Adipocyte (in vitro differentiated cells): ENCODE measurements at places on chromosomes 4 and X.

GRCh38 chr4:89469516-89469915 is 161.9 kb upstream of the GPRIN3 start:
- DNase-seq: peak; percentile 7

GRCh38 chr4:122914292-122914904 is 8.0 kb downstream of the NUDT6 start:
- DNase-seq: peak; percentile 76

GRCh38 chr4:155772459-155773195 is 13.8 kb downstream of the GUCY1B1 start:
- DNase-seq: peak; percentile 13

- DNase-seq: no peak
These were observed 35.8 kb upstream of the TMEM164 start for GRCh38 chrX:109967156-109967555.

- no peak for DNase-seq
These were observed 6.1 kb downstream of the LAGE3 start for GRCh38 chrX:154472685-154473632.

- no peak for DNase-seq
These were observed 11.7 kb downstream of the MSX1 start for GRCh38 chr4:4871242-4871572.

DNA sequence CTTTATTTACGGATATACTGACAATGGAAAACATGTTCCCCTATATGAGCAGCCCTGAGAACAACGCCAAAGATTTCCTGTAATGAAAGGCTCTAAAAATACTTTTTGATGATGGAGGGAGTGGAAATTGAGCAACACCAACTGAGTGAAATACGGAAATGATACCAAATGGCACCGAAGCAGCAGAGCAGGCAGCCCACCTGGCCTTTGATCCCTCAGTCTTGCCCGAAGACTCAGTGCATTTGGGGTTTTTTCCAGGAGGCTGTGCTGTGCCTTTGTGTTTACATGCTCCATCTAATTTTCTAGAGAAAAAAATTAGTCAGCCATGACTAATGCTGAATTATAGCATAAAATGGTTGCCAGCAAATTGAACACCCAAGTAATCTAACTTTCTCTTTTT is 169.9 kb upstream of the RBPJ start:
- peak; percentile 25 for DNase-seq

- DNase-seq: peak; percentile 68
These were observed 20.8 kb downstream of the USO1 start for GRCh38 chr4:75745161-75745560.

GRCh38 chr4:1241466-1241935 is 7.4 kb downstream of the CTBP1 start:
- no peak for DNase-seq

- peak; percentile 67 for DNase-seq
These were observed 8.4 kb upstream of the MAB21L2 start for GRCh38 chr4:150573534-150573933.

GRCh38 chr4:884896-885295 is 47.2 kb downstream of the GAK start:
- DNase-seq: no peak

GRCh38 chr4:169221662-169222061 is 49.1 kb downstream of the SH3RF1 start:
- DNase-seq: no peak

DNA sequence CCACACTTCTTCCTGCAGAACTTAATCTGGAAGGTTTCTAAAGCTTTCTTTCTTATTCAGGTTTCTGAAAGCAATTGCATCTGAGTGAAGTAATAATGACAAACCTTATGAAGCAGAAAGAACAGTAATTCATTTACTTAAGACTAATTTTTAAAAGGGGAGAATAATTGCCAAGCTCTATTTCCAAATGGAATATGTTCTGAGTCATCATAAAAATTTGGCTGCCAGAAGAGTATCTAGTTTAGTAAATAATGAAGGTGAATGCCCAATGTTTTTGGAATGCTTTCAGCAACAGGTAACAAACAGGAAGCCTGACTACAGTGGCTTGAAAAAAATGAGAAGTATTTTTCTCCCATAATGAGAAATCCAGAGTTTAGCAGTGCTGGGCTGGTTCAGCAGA is 227.3 kb upstream of the TET2 start:
- DNase-seq: no peak

DNA sequence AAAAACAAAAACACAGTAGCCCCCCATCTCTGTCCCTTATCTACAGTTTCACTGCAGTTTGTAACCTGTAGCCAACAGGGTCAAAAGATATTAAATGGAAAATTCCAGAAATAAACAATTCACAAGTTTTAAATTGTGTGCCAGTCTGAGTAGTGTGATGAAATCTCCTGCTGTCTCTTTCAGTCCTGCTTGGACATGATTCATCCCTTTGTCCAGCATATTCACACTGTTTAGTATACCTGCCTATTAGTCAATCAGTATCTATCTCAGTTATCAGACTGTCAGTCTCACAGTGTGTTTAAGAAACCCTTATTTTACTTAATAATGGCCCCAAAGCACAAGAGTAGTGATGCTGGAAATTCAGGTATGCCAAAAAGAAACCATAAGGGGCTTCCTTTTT is 21.9 kb downstream of the CNOT6L start:
- DNase-seq: peak; percentile 32

DNA sequence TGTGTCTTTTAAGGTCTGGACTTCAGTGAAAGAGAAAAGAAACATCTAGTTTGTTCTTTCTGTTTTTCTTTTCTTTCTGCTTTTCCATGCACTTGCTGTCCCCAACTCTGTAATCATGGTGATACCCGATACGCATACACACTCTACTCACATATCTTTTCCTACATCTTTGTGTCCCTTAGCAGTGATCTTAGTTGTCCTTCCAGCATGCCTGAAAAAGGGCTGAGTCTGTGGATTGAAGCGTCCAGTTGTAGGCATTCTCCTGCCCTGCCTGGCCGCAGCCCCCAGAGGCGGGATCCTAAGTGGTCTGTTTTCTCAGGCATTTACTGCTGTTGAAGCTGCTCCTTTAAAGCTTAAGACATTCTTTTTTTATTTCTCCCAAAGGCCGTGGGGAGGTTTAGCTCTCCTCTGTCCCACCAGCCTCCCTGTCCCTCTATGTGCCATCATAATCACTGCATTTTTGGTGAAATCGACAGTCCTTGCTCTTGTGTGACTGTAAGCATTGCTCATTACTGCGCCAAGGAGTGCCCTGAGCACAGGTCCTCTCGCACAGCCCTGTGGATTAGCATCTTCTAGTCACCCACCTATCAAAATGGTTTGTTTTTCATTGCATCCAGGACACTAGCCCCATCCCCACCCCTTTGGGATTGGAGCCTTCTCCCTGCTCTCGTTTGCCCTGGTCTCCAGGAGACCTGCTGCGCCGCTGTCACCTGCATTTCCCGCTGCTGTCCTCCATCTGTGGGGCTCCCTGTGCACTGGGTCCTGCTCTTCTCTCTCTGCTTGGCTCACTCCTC is 4.4 kb downstream of the RGS12 start:
- DNase-seq: no peak

- no peak for DNase-seq
These were observed 88.2 kb upstream of the CAMK2D start for GRCh38 chr4:113849771-113850170.

DNA sequence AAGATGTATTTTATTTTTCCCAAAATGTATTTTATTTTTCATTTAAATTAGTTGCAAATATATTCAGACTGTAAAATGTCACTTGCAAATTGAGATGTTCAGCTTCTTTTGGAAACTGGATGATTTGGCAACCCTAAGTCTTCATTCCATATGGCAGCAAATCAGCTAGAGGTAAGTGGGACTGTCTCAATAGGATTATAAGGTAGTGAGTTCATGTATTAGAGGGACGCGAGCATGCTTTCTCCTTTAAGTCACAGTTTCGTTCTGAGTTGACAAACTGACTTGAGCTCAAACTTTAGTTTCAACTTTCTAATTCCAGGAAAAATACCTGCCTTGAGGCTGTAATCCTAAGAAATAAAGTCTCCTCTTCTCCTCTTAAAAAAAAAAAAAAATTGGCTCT is 44.2 kb upstream of the TMEM131L start:
- DNase-seq: no peak

DNA sequence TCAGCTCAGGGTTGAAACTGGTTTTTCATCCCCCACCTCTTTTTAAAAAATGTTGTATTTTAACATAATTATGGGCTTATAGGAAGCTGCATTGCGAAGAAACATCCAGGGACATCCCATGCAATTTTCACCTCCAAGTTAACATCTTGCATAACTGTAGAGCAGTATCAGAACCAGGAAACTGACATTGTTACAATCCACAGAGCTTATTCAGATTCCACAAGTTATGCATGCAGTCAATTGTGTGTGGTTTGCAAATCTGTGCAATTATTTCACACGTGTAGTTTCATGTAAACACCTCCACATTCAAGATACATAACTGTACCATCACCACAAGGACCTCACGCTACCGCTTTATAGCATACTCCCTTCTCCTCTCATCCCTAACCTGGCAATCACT is 97.5 kb upstream of the GATB start:
- no peak for DNase-seq

- peak; percentile 16 for DNase-seq
These were observed 8.3 kb upstream of the GRPEL1 start for GRCh38 chr4:7075962-7076695.

DNA sequence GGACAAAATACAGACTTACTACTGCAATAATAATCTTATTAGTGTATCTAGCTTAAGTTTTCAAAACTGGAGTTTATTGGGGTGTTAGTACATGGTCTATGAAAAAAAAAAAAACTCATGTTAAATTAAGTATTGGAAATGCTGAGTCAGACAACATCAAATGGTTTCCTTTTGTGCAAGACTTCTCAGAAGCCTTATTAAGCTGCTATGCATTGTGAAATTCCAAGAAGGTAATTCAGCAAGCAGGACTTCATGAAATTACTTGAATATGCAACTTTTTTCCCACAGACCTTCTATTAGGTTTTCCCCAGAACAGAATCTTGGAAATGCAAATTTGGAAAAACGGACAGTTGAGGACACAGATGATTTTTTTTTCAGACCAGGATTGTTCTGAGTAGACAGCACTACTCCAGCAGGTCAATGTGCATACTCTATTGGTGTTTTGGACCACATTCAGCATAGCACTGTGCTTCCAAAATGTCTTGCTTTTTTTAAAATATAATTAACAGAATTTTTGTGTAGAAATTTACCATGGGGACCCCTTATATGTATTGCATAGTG is 568.8 kb upstream of the TENM3 start:
- peak; percentile 76 for DNase-seq

DNA sequence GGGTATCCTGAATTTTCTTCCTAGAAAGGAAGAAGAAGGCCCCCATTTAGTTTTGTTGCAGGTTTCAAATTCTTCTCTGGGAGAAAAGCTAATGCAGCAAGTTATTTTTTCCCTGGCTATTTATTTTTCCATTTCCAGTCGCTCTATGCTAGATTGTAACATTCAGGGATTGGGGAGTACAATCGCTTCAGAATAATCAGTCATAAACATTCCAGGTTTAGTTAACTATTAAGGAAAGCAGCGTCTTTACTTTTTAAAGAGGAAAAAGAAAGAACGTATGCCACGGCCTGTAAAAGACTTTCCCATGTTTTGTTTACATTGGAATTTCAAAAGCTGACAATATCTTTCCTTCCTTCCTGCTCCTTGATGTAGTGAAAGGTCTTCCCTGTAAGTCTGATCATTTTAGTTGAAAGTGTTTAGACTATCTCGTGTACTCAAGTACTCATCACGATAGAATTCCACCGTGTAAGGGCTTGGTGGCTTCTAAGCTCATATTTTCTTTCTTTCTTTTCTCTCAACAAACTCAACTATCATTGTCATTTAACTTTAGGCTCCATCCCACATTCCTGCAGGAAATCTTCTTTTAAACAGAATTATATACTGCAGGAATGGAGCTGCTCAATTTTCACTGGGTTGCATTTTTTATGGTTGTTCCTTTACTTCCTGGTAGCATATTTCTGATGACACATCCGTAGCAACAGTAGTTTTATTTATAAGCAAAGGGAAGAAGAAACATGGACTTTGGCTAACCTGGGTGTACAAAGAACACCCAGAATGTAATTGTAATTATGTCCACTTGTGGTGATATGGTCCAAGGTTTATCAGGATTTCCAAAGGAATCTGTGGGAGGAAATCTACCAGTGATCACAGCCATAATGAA is 213.1 kb upstream of the FAT1 start:
- DNase-seq: peak; percentile 70

GRCh38 chr4:37812713-37813112 is 13.8 kb upstream of the PGM2 start:
- peak; percentile 19 for DNase-seq

DNA sequence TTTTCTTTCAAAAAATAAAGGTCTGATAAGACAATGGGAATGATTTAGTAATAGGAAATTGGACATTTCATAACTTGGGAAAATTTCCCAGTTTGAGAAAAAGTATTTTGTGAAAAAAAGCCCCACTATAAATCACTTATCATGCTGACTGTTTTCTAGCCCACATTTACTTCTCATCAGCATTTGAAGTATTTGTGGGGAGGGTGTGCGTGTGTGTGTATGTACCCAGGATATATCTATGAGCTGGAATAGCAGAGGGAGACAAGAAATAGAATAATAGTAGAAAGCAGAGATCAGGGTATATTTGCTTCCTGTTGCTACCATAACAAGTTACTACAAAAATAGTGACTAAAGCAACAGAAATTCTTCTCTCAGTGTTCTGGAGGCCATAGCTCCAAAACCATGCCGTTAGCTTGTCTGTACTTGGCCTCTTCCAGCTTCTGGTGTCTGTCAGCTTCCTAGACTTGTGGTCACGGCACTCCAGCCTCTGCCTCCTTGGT is 139.8 kb downstream of the PTTG2 start:
- DNase-seq: peak; percentile 72

DNA sequence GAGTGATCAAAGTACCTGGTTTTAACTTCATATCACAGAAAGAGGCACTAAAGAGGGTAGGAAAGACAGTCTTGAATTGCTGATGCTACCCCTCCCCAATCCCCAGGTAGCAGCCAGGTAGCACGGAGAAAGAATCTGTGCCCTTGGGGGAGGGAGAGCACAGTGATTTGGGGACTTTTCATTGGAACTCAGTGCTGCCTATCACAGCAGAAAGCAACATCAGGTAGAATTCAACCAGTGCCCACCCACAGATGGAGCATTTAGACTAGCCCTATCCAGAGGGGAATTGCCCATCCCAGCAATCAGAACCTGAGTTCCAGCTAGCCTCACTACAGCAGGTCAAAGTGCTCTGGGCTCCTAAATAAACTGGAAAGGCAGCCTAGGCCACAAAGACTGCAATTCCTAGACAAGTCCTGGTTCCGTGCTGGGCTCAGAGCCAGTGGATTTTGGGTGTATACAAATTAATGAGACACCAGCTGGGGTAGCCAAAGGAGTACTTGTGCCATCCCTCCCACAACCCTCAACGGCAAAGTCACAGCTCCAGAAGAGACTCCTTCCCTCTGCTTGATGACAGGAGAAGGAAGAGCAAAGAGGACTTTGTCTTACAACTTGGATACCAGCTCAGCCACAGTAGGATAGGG is 228.1 kb downstream of the THOC2 start:
- DNase-seq: no peak

GRCh38 chrX:31228909-31229308 is 157.1 kb upstream of the FTHL17 start:
- DNase-seq: no peak

- DNase-seq: no peak
These were observed 108.9 kb downstream of the EFHC2 start for GRCh38 chrX:44234541-44234940.

- peak; percentile 38 for DNase-seq
These were observed at the start of gene NALF2 for GRCh38 chrX:69503782-69504625. Gene NALF2, plus strand, starts transcription at chrX:69504326. Its CDS starts 957 bp downstream, at chrX:69505283.

GRCh38 chr4:154073107-154073822 is 284.4 kb upstream of the SFRP2 start:
- peak; percentile 65 for DNase-seq
